Ureter (tissue), 1 donor: ENCODE measurements at places on chromosomes 6 and 20. TPM values are rescaled to one million over a fixed set of nuclear protein-coding genes. Genes with fewer than 3 reads are reported as not detected.

PHACTR3 gene
- 0.60 TPM for total RNA-seq

C6orf132 gene
- total RNA-seq = 69.3 TPM

HCRTR2 gene
- total RNA-seq = not detected

EYS gene
- total RNA-seq = not detected

MMP24 gene
- 0.55 TPM for total RNA-seq

RBL1 gene
- 8.1 TPM for total RNA-seq

KCNQ5 gene
- total RNA-seq = 1.8 TPM

TNF gene
- 0.36 TPM for total RNA-seq

TCP11 gene
- total RNA-seq = not detected

RAD21L1 gene
- total RNA-seq = not detected

NRN1 gene
- 7.3 TPM for total RNA-seq

DEFB124 gene
- total RNA-seq = 3.3 TPM

HLA-DRB1 gene
- total RNA-seq = 109 TPM

TP53TG5 gene
- 1.2 TPM for total RNA-seq

BTNL2 gene
- not detected for total RNA-seq

FNDC1 gene
- 0.26 TPM for total RNA-seq

BMP2 gene
- total RNA-seq = 11.6 TPM

HSPA1B gene
- 163 TPM for total RNA-seq

C2 gene
- total RNA-seq = 17.1 TPM

SCGN gene
- total RNA-seq = not detected

EPPIN gene
- total RNA-seq = not detected

MEI4 gene
- 0.47 TPM for total RNA-seq

MAPK13 gene
- 70.3 TPM for total RNA-seq

IP6K3 gene
- total RNA-seq = 2.6 TPM

SNTA1 gene
- 9.6 TPM for total RNA-seq

ZSCAN12 gene
- total RNA-seq = 11.1 TPM

CALHM5 gene
- total RNA-seq = 1.7 TPM

ASIP gene
- total RNA-seq = 0.70 TPM

TEAD3 gene
- total RNA-seq = 60.3 TPM

DDX43 gene
- 0.94 TPM for total RNA-seq

RNF114 gene
- total RNA-seq = 68.7 TPM

NMBR gene
- total RNA-seq = not detected

WDR27 gene
- 66.7 TPM for total RNA-seq

SUMO4 gene
- 5.0 TPM for total RNA-seq

UFL1 gene
- 39.6 TPM for total RNA-seq

NTSR1 gene
- total RNA-seq = not detected

PI3 gene
- 1.7 TPM for total RNA-seq

STMND1 gene
- not detected for total RNA-seq

CBLN4 gene
- total RNA-seq = 0.16 TPM

RSPO3 gene
- total RNA-seq = 4.1 TPM

FGD2 gene
- total RNA-seq = 32.0 TPM

RIPOR2 gene
- total RNA-seq = 12.1 TPM

DNAH8 gene
- total RNA-seq = 0.13 TPM

SMLR1 gene
- total RNA-seq = not detected

RAMACL gene
- 7.8 TPM for total RNA-seq

OR2J1 gene
- total RNA-seq = not detected

EBF4 gene
- total RNA-seq = 30.3 TPM
